Activated CD4-positive, alpha-beta T cell treated with anti-CD3 and anti-CD28 coated beads, Interleukin-2, amount 50 U/mL, for 48 hours (primary cell): ENCODE measurements at places on chromosomes 7 and 10.

DNA sequence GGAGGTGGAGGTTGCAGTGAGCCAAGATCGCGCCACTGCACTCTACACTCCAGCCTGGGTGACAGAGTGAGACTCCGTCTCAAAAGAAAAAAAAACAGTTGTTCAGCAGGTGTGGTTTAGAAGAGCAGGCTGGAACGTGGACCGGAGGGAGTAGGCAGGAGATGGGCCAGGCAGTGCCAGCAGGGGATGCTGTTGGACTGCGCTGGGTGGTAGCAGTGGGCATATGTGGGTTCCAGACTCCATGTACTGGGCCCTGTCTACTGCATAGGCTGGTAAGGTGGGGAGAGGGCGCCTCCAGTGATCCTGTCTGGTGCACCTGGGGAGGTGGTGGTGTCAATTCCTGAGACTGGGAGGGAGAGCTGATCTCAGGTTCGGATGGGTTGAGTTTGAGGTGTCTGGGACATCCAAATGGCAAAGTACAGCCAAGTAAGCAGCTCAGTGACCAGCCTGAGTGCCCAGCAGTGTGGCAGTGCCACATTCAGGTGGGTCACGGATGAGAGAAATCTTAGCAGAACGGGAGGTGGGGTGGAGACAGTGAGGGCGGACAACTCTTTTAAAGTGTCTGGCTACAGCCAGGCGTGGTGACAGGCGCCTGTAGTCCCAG lies 25.9 kb downstream of the SFXN4 start:
- DNase-seq: peak; percentile 56

DNA sequence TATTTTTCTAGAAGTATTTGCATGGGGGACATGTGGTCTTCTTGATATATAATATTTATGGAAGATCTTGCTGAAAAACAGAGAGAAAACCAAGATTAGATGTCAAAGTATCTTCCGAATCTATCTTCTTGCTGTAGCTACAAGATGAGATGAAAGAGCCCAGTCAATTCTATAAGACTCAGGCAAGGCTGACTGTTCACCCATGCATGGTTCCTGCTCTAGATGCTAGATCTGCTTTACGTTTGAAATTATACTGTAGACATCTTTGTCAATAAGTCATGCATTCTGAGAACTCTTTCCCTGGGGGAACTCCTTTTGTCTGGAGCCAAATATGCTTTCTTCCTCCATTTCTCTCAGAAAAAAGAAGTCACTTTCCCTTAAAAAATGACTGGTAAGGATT lies 1292.0 kb downstream of the XPNPEP1 start:
- no peak for DNase-seq

DNA sequence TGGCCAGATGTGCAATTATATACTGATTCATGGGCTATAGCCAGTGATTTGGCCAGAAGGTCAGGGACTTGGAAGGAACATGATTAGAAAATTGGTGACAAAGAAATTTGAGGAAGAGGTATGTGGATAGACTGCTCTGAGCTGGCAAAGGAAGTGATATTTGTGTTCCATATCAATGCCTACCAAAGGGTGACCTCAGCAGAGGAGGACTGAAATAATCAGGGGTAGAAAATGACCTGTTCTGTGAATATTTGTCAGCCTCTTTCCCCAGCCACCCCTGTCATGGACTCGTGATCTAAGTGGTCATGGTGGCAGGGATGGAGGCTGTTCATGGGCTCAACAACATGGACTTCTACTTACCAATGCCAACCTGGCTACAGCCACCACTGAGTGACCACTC lies 47.0 kb downstream of the PTPRE start:
- no peak for DNase-seq

GRCh38 chr10:19638182-19638895 lies 177.9 kb upstream of the PLXDC2 start:
- no peak for DNase-seq

- peak; percentile 75 for DNase-seq
Observed at GRCh38 chr7:105652359-105652993, 71.2 kb upstream of the EFCAB10 start.

- no peak for DNase-seq
Observed at GRCh38 chr7:8908889-8909288, 475.5 kb downstream of the NXPH1 start.

DNA sequence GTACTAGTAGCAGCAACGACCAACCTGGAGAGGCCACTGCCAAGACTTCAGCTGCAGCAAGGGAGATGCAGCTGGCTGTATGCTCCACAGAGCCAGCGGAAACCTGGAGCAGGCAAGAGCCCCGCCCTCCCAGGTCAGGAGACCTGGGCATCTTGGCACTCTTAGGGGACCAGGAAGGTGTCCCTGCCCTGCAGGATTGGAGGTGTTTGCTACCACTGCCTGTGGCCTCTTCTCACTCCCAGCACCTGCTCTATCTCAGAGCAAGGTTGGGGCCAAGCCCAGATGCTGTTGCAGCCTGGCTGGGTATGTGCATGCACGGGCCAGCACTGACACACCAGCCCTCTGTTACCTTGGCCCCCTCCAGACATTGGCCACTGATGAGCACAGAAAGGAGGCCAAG lies 1512.8 kb downstream of the REEP3 start:
- DNase-seq: no peak
